ENCODE measurements at places on chromosomes 3 and 15. TPM values are rescaled to one million over a fixed set of nuclear protein-coding genes. Genes with fewer than 3 reads are reported as not detected.

DNA sequence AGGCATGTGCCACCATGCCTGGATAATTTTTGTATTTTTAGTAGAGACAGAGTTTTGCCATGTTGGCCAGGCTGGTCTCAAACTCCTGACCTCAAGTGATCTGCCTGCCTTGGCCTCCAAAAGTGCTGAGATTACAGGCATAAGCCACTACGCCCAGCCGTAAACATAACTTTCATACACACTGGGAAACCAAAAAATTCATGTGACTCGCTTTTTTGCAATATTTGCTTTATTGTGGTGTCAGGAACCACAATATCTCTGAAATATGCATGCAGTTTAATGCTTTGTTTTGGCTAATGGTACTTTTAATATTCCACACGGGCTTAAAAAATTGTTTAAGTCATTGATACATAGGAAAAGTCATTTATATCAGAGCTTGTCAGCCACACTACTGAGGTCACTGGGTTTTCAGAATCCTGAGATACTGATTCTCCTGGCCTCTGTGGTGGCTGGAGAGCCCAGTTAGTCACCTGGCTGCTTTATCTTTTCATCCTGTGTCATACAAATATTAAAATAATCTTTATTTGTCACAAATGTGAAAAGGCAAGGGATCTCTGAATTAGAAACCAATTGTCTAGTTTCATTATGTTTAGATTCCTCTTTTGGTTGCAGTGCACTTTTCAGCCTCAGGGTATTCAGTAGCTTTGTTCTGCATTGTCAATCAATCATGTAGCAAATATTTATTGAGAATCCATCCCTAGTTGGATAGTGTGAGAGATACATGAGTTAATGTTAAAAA, 10.0 kb downstream of the TMEM62 start:
- H3K36me3 ChIP-seq: peaks cover 12% of the 10 kb centered on the region
- DNase-seq: no peak
- no peak overlapping the region for H3K4me3 ChIP-seq
- no peak overlapping the region for H3K27ac ChIP-seq
- H3K27me3 ChIP-seq: no peaks in the 10 kb centered on the region

GRCh38 chr3:50246517-50246954, 10.5 kb downstream of the GNAI2 start:
- peaks cover 22% of the 10 kb centered on the region for H3K36me3 ChIP-seq
- peak overlapping the region; percentile 76 for H3K27ac ChIP-seq
- DNase-seq: peak; percentile 86
- no peaks in the 10 kb centered on the region for H3K27me3 ChIP-seq

- no peaks in the 10 kb centered on the region for H3K36me3 ChIP-seq
- DNase-seq: no peak
- peaks cover 41% of the 10 kb centered on the region for H3K27me3 ChIP-seq
- H3K4me3 ChIP-seq: no peak overlapping the region
- peaks cover 22% of the 10 kb centered on the region for H3K4me1 ChIP-seq
Measured at GRCh38 chr15:70761046-70761445, 2.3 kb downstream of the UACA start.

- no peak overlapping the region for H3K27ac ChIP-seq
- H3K4me3 ChIP-seq: no peak overlapping the region
- no peak for DNase-seq
- H3K27me3 ChIP-seq: no peaks in the 10 kb centered on the region
Measured at GRCh38 chr3:13849018-13849417, 30.9 kb downstream of the WNT7A start.

GRCh38 chr3:117170094-117170493, 460.5 kb downstream of the TUSC7 start:
- DNase-seq: no peak
- no peaks in the 10 kb centered on the region for H3K4me1 ChIP-seq
- no peak overlapping the region for H3K4me3 ChIP-seq
- H3K27ac ChIP-seq: no peak overlapping the region
- no peaks in the 10 kb centered on the region for H3K27me3 ChIP-seq

SERINC4 gene
- 0.25 TPM for total RNA-seq

RPSA gene
- 1,582 TPM for total RNA-seq
